Astrocyte of the cerebellum (primary cell): ENCODE measurements at places on chromosomes 3 and 15.

- no peak for DNase-seq
Observed at GRCh38 chr3:120364821-120365220, 15.7 kb upstream of the LRRC58 start.

DNA sequence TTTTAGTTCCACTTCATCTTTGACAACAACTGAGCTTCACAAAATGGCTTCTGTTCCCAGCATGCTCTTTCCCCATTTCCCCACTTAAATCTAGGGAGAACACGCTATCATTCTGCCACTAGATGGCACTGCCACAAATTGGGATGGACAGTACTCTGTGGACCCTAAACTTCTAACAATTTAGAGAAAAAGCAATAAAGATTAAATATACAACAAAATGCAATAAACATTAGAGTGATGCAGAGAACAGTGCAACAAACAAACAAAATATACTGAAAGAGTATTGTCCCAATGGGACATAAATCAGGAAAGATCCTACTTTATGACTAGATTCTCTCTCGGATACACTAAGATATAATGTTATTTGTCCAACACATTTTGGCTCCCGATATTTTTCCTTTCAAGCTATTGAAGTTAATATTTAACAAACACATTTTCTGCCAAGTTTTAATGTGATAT is 169.7 kb upstream of the TMCO5A start:
- peak; percentile 28 for DNase-seq

DNA sequence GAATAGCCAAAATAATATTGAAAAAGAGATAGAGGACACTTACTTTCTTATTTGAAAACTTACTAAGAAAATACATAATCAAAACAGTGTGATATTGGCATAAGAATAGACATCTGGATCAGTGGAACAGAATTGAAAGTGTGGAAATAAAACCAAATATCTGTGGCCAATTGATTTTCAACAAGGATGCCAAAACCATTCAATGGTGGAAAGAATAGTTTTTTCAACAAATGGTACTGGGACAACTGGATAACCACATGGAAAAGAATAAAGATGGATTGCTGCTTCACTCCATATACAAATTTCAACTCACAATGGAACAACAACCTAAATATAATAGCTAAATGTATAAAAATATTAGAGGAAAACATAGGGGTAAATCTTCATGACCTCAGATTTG is 152.5 kb upstream of the GPR149 start:
- no peak for DNase-seq

DNA sequence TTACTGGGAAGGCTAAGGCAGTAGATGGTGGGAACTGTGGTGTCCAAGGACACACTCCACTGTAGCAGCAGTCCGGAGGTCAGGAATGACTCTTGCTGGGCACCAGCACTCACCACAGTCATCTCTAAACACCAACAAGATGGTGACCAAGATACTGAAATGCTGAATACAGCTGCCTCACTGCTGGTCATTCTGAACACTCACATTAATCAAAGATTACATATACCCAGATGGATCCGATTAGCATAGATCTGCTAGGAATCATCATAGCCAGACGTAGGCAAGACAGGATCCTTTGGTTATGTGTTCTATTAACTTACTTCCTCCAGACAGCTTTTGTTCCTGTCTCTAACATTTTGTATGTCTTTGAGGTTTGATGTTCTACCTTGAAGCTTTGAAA is 134.9 kb upstream of the BFSP2 start:
- no peak for DNase-seq

DNA sequence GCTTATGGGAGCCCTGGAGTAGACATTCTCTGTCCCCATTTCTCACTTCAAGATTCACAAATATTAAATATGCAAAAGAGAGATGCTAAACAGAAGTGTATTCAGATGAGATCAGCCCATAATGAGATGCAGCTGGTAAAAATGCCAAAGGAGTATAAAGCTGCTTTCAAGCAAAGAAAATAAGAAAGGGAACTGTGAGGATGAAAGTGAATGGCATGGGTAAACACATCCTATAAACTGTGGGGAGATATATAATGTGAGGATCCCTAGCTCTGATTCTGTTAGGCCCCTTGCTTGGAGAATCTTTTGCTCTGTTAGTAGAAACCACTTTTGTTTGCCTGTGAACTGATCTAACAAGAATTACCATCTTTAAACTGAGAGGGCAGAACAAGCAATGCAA is 396.6 kb downstream of the SOX2 start:
- DNase-seq = no peak

DNA sequence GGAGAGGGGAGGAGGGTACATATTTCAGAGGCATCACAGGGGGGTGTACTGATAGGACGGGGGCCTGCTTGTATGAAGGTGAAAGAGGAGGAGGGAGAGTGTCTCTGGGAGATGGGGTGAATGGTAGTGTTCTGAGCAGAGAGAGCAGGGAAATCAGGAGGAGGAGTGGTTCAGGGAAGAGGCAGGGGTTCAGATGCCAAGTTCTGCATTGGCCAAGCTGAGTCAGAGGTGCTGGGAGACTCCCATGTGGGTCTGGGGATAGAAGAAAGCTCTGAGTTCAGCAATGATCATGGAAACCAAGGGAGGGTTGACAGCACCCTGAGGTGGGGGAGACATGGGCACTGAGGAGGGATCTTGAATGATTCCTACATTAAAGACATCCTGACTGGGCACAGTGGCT is 3.0 kb downstream of the CYP8B1 start:
- no peak for DNase-seq

GRCh38 chr3:67875338-67875737 is 220.9 kb upstream of the SUCLG2 start:
- DNase-seq = no peak

GRCh38 chr3:56290374-56290773 is 177.9 kb downstream of the ERC2 start:
- no peak for DNase-seq

DNA sequence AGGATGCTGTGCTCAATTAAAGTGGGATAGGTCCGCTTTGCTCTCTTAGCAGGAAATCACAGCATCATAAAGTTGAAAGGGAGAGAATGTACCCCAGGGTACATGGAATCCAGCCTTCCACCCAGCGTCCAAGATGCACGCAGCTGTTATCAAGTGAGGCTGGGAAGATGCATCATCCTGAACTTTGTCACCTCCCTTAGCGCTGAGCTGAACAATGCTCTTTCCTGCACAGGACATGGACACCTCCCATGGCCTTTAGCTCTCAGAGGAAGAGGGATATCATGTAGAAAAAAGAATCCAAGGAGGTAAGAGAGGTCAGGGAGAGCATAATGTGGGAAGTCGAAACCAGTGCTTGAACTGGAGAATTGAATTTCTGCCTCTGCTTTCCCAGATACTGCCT is 192.8 kb downstream of the FEZF2 start:
- no peak for DNase-seq

- DNase-seq = no peak
Observed at GRCh38 chr15:47334805-47335535, 382.3 kb upstream of the SEMA6D start.

DNA sequence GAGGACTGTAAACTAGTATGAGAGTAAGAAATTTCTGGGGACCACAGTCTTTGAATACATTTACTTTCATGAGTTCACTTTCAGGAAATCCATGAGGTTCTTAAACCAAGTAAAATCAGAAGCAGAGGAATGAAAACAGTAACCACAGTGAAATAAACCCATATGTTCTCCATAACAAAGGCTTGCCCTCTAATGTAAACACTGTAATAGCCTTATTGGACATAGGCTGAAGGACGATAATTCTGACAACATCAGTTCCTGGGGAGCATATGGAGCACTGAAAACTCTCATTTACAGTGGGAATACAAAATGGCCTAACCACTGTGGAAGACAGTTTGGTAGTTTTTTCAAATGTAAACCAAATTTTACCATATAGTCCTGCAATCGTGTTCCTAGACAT is 965.8 kb downstream of the NSUN3 start:
- no peak for DNase-seq

- DNase-seq = no peak
Observed at GRCh38 chr3:115218859-115219258, 71.8 kb upstream of the ZBTB20 start.

DNA sequence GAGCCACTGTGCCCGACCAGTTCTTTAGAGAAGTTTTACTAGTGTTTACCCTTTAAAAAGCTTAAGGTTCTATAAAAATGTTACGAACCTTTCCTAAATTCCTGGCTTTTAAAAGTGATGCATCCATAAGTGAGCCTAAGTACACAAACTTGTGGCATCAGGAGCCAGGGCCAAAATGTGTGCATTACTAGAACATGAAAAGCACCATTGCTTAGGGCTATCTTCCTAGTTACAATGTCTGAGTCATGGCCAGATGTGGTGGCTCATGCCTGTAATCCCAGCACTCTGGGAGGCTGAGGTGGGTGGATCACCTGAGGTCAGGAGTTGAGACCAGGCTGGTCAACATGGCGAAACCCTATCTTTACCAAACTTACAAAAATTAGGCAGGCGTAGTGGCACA is 39.9 kb downstream of the LEO1 start:
- no peak for DNase-seq

- DNase-seq = no peak
Observed at GRCh38 chr3:104040896-104041295, 1325.8 kb upstream of the ALCAM start.

DNA sequence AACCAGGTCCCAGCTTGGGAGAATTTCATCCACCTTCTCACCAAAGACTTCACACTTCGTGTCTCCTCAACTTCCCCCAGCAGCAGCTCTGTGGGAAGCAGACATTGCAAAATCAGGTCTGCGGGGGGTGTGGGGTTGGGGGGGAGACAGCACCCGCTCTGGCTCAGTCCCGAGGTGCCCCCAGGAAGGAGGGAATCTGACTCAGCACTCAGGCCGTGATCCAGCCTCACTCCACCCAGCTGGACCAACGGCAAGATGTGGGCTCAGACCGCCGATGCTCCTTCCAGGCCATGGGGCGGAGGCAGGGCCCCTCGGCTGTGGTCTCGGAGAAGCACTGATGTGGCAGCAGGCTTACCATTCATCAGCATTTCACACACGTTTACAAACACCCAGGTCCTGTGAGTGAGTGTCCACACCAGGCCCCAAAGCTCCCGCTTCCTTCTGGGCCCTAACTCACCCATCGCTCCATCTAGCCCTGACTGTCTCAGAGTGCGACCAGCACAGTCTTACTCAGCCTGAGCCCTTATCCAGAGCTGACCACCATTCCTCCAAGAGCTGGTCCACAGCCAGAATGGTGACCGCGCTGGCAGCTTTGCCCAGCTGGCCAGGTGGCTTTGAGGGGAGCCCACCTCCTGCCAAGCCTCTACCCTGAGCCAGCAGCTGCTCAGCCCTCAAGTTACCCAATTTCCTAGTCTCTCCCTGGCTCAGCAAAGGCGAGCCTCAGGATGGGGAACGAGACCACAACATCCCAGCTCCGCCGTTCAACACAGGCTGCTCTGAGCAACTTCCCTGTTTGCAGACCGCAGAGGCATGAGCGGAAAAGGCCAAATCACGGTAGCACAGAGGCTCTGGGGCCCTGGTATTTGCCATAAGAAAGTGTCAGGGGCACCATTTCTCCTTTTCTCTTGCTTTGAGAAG is 3.3 kb downstream of the STAB1 start:
- no peak for DNase-seq

DNA sequence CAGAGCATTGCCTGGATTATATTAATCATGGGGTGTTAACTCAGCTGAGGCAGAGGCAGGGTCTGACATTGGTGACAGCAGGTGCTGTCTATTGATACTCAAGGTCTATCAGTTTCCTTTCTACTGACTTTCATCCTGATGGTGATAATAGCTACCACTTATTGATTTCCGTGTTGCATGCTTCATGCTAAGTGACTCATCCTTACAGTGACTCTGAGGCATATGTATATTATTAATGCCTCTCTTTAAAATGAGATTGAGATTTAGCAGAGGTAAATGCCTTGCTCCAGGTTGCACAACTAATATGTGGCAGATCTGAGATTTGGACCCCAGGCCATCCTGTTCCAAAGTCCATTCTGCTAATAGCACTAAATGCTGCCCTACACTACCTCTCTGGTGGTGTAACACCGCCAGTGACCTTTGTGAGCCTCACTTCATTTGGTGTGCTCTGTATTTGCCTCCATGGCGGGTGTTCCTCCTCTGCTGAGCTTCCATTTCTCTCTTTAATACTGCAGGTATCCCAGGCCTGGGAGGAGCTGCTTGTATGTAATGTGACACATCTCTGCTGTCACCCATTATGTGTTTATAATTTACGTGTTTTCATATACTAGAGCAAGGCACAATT is 50.4 kb downstream of the GPR171 start:
- DNase-seq = no peak

DNA sequence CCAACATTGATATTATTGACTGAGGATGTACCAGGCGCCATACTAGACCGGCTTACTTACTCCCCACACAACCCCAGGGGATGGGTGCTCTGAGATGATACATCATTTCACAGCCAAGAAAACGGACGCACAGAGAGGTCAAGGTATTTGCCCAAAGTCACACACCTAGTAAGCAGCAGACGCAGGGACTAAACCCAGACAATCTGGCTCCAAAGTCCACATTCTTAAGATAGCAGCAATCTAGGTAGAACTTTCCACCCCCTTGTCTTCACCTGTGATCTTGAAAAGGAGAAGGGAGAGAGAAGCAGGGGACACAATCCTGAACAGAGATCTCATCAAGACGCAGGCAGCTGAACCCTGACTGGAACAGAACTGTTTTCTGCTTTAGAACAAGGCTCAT is 200.6 kb downstream of the XXYLT1 start:
- no peak for DNase-seq

DNA sequence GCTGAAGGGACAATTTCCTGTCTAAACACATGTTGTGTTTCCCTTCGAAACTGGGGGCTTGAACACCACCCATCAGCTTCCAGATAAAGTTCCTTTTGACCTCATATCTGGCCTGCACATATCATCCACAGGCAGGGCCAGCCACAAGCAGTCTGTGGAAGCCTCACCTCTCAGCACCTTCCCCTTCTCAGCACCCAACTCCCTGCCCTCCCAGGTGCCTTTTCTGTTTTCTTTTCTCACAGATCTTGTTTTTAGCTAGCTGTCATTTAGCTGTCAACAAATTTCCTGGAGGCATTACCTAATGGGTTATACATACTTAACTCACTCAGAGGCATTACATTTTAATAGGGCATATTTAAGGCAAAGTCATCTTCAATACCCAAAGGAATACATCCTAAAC is 93.9 kb downstream of the SEMA6D start:
- DNase-seq = no peak

DNA sequence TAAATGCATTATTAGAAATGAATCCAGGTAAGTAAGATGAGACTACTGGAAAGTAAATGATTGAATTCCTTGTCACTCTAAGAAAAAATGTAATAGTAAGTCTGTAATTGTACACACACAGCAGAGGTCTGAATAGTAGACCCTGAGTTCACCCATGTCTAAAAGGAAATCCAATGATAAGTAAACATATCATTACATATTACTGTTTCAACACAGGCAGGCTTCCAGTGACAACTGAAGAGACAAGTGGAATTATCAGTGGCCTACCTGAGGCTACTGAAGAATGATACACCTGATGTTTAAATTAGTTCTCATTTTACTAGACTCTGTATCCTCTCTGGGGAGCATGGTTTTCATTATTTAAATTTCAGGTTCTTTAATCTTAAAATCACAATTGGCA is 6.2 kb upstream of the CCNL1 start:
- no peak for DNase-seq

GRCh38 chr3:113673593-113673992 is 22.8 kb downstream of the USF3 start:
- no peak for DNase-seq

- peak; percentile 57 for DNase-seq
Observed at GRCh38 chr3:56005196-56005805, 463.0 kb downstream of the ERC2 start.
